ENCODE measurements at places on chromosomes 7 and 10.

- no peak for DNase-seq
These were observed 1010.0 kb downstream of the XPNPEP1 start for GRCh38 chr10:108913300-108913699.

- no peak for DNase-seq
These were observed 225.2 kb downstream of the ZWINT start for GRCh38 chr10:56135828-56136227.

GRCh38 chr10:103921750-103922195, 3.8 kb upstream of the STN1 start:
- DNase-seq = no peak

- DNase-seq = no peak
These were observed 56.3 kb downstream of the PLXNA4 start for GRCh38 chr7:132519936-132520335.

DNA sequence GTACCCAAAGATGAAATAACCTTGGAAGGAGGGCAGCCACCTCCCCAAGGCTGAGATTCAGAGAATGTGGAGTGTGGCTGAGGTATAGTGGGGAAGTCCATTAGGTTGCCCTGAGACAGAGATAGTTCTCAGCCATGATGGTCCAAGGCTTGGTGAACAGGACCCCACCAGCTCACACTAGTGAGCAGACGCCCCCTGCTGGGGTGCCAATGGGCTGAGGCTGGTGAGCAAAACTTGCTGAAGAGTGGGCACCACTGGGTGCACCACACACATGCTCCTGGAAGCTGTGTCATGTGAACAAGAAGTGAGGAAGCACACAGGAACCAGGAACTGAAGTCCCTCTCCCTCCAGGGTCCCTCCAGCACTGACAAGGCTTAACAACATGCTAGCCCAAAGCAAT, 8.9 kb downstream of the FBXL13 start:
- DNase-seq = no peak

- peak; percentile 59 for DNase-seq
These were observed 75.5 kb upstream of the CAPZA2 start for GRCh38 chr7:116786791-116787443.

GRCh38 chr7:41885078-41885477, 182.2 kb upstream of the INHBA start:
- DNase-seq = peak; percentile 77

DNA sequence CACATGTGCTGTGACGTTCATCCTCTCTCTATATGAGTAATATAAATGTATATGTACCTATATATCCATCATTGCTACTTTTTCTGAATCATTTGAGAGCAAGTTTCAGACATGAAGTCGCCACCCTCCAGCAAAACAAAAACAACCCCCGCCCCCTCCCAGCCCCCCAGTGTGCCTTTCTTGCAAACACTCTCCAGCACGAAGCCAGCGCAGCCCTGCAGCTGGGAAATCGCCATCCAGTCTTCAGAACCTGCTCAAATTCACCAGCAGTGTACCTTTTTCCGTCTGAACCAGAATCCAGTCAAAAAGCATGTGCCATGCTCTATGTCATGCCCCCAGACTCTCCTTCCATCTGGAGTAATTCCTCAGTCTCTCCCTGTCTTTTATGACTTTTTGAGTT, 135.8 kb downstream of the TACC2 start:
- no peak for DNase-seq

DNA sequence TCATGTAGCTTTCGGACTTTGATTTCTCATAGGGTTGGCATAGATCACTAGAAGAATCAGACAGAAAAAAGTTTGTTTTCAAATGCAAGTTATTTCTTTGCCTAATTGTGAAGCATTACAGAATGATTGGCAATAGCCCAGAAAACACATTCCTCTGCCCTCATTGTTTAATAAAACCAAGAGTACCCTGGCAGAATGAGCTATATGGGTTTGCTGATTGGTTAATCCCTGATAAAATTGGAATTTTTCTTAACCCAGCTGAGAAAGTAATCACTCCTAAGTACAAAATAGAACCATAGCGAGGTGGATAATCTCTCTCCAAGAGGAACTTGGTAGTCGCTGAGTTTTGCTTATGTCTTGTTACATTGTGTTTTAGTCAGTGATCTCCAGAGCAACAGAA, 30.9 kb upstream of the CREB5 start:
- DNase-seq = no peak

DNA sequence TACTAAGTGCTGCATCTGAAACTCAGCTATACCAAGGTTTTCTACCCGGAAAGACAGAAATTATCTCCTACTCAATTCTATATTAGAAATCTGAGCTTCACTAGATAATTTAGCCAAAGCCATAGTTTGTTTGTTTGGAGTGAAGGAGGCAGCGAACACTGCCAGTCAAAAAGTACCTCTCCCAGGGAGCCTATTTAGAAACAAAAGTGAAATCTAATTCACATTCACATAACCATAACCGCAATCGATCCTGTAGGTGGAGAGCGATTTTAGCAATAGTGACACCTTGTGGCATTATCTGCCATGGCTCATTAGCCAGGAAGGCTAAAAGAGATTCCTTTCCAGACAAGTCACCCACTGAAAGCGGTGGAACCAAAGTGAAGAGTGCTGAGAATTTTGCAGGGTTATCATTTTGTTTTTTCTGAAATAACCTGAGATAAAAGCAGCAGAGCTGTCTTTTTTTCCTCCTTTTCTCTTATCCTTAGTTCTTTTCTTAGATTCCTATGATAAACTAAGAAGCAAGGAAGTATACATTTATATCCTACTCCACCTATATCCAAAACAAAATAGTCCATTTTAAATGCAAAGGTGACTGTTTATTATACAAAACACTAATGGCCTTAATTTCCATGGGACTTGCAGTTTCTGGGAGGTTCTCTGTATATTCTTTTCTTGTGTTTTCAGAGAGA, 83.7 kb upstream of the BET1 start:
- DNase-seq = peak; percentile 65

DNA sequence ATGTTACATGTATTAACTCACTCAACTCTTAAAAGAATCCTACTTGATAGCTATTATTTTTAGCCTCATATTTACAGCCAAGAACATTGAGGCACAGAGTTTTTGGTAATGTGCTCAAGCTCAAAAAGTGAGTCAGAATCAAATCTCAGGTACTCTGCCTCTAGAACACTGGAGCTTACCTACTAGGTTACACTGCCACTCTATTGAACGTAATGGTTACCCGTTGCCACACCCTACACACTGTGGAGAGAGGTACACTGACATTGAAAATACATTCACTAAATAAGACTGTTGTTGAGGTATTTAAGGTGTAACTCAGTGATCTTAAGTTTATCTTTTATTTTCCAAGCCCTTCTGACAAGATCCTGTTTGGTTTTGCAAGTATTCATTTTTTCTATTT, 17.9 kb downstream of the SLC26A3 start:
- no peak for DNase-seq

DNA sequence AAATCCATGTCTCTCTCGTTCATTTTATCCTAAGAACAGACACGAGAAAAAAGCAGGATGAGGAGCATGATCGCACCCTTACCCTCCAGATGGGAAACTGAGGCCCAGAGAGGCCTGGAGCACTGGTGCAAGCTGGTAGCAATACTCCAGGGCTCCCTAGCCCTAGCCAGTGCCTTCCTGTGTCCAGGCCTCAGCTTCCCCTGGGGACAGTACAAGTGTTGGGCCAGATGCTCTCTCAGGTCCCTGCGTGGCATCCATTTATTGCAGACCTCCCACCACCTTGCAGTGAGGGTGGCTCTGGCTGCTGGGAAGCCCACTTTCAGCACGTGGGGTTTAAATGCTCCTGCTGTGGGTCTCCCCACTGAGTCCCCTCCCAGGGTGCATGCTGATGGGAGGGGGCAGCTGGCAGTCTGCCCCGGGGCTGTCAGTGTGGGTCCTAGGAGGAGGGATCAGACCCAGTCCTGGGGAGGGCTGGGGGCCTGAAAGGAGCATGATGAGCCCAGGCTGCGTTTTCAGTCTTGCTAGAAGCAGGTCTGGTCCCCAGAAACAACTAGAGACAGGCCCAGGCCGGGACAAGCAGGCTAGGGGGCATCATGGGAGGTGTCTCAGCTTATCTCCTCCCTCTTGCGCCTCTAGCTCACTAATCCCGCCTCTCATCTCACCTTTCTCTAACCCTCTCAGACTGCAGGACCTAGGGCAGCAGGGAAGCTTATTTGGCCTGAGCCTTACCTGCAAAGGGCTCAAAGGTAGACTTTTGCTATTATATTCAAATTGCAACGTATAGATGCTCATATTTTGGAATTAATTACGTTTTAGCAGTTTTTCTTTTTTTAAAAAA, 662 bp upstream of the PPIF start:
- no peak for DNase-seq

GRCh38 chr10:28600056-28600455, 67.1 kb downstream of the WAC start:
- no peak for DNase-seq

DNA sequence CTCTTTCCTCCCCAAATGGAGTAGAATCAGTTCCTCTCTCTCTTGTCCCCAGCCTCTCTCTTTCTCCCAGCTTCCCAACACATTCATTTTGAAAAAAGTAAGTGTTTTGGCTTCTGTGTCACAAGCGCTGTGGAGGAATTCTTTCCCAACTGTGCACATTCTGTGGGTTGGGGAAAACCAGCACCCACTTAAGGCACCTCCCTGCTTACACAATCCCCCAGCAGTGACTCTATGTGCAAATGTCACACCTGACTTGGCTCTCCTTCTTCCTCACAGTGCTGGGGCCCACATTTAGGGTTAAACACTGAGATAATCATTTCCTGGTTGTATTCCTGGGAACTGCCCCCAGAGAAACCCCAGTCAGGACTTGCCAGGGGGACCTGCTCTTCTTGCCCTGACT, 358.1 kb upstream of the ZNF32 start:
- DNase-seq = no peak

DNA sequence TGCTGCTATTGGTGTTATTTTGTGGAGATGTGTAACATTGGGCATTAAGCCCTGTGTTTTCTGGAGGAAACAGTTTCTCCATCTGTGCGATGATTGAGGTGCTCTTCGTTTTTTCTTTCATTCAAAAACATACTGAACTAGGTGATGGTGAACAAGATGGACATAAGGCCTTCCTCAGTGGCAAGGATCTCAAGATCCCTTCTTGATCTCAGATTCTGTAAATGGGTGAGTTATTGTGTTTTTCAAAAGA, 759 bp upstream of the ELAPOR2 start:
- DNase-seq = no peak

DNA sequence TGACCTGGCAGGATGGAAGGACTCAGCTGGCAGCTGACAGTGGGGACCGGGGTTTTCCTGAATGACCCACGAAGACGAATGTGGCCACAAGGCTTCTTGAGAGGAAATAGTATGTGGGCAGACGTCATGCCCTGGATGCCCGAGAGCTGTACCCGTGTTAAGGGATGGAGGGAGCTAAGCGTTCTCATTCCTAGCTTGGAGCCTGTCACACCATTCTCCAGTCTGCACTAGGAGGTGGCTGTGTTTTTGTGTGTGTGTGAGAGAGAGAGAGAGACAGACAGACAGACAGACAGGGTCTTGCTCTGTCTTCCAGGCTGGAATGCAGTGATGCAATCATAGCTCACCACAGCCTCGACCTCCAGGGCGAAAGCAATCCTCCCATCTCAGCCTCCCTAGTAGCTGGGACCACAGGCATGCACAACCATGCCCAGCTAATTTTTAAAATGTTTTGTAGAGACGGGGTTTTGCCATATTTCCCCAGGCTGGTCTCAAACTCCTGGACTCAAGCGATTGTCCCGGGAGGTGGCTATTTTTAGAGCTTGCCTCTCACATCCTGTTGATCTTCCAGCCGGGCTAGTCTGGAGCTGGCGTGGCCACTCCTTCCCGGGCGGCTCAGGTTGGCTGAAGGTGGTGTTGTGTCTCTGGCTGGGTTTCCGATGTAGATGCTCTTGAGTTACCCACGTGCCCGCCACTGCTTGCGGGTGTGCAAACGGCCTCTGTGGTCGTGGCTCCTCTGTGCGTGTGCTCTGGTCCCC, 2.1 kb downstream of the AMZ1 start:
- peak; percentile 52 for DNase-seq

GRCh38 chr10:88100281-88100680, 236.9 kb downstream of the PTEN start:
- no peak for DNase-seq

- no peak for DNase-seq
These were observed 26.2 kb upstream of the ABLIM1 start for GRCh38 chr10:114684084-114684821.

GRCh38 chr10:43125274-43125845, 12.9 kb upstream of the CSGALNACT2 start:
- no peak for DNase-seq

DNA sequence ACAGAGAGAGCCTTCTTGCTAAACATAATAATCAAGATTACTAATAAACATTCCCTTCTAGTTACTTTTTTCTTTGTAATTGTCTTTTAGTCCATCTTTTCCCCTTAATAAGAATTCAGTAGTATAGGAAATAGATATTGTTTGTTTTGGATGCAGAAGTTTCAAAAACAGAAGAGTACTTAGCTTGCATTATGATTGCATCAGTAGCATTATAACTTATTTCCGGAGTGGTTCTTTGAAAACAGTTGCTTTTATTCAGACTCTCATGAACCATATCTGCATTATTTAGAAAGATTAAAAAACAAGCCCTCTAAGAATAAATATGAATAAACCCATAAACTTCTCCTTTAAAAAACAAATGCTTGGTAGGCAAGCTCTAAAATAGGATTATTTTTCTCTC, 34.0 kb upstream of the DKK1 start:
- DNase-seq = no peak

GRCh38 chr10:65805511-65805910, 1120.3 kb upstream of the LRRTM3 start:
- no peak for DNase-seq
